ENCODE measurements at places on chromosomes 7 and 10.

GRCh38 chr10:35192645-35193249 is 66.1 kb downstream of the CREM start:
- no peak for DNase-seq

DNA sequence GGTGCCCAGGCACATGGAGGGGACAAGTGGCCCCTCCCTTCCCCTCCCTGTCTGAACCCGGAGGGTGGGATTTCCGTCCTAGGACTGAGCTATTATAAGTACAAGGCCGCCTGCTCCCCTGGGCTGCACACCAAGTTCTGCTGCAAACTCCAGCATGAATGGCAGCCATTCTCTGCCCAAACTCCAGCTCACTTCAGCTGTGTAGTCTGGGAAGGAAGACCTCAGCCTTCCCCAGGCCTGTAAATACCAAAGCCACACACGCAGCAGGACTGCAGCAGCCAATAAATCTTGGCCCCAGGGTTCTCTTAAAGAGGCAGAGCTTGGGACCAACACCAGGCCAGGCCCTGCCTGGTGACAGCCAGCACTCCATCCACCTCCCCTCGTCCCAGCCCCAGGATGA is 291.3 kb upstream of the ZMIZ1 start:
- no peak for DNase-seq

GRCh38 chr10:482051-482501 is 207.4 kb downstream of the DIP2C start:
- DNase-seq = no peak

DNA sequence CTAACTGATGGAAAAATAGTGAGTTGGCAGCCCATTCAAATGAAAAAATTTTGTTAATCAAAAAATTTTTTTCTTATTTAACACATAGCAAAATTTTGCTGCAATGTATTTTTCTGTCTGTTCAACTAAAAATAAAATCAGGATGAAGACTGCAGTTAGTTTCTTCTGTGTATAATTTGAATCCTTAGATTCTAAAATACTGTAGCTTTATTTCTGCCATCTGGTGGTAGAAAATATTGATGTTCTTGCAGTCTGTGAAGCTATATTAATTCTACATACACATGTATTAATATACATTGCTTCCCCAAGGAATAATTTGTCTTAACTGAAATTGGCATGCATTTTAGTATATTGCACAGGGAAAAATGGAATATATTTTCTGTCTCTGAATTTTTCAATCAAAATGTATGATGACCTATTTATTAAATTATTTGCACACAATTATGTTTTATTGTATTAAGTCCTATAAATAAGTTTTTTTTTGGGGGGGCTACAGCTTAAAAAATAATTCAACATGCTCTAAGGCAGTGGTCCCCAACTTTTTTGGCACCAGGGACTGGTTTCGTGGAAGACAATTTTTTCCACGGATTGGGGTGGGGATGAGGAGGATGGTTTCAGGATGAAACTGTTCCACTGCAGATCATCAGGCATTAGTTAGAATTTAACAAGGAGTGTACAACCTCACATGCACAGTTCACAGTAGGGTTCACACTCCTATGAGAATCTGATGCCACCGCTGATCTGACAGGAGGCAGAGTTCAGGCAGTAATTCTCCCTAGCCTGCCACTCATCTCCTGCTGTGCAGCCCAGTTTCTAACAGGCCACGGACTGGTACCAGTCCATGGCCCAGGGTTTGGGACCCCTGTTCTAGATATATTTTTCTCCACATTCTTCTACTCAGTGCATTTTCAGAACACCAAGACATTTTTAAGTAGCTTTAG is 119.4 kb downstream of the GNAT3 start:
- DNase-seq = no peak

GRCh38 chr7:42219447-42219846 is 17.6 kb downstream of the GLI3 start:
- no peak for DNase-seq

DNA sequence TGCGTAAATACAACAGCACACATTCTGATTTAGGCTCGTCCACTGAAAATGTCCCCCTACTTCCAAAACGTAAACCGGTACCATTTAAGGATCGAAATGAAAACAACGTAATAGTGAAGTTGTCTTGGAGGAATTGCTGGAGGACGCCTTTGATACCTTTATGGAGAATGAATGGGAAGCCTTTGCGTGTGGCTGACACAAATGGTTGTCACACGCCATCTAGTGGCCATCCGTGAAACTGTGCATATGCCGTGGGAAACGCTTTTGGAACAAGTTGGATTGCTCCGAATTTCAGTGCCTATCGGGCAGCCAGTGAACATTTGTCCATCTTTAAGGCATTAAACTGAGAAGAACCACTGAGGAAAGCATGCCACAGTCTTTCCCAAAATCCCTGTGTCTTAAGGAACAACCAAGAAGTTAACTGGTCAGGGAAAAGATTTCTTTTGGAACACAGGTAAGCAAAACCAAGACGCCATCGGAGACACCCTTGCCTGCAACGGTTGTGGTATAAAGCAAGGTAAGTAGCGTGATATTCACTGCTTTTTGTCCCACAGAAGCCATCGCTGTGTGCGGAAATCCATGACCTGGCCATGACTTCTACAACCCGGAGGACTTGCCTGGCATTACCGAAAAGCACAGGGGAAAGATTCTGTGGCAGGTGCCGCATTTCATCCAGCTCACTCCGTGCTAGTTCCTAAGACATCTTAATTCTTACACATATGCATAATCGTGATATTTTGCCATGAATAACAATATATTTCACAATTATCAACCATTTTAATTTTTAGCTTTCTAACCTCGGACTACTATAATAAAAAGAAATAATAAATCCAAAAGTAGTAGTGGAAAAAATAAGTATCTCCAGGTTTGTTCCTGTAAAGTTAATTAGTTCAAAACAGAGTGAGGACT is 100.6 kb downstream of the FAM204A start:
- peak; percentile 31 for DNase-seq

- DNase-seq = no peak
These were observed 222.2 kb upstream of the SH2B2 start for GRCh38 chr7:102064361-102065025.

DNA sequence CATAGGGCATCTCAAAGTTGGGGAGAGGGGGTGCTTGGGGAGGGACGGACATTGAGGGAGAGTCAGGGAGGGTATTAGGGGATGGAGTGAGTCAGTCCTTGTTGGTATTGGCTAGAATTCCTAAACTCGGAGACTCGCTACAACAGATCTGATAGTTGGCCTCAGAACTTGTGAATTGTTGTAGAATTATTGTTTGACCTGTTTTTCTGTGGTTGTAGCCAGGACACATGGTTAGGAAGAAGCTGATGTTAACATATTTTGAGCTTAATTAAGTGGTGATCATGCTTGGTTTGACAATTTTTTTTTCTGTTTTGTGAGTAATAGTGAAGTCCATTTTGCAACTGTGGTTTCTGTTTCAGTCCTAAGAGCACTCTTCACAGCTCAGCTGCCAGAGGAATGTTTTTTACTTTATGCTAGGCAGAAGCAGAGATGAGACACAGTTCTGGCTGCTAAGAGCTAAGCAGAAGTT is 1190.3 kb upstream of the C7orf33 start:
- DNase-seq = no peak

- DNase-seq = no peak
These were observed 34.1 kb upstream of the OCM2 start for GRCh38 chr7:98024075-98024474.

- no peak for DNase-seq
These were observed 1.6 kb downstream of the AIFM2 start for GRCh38 chr10:70130878-70131559.

DNA sequence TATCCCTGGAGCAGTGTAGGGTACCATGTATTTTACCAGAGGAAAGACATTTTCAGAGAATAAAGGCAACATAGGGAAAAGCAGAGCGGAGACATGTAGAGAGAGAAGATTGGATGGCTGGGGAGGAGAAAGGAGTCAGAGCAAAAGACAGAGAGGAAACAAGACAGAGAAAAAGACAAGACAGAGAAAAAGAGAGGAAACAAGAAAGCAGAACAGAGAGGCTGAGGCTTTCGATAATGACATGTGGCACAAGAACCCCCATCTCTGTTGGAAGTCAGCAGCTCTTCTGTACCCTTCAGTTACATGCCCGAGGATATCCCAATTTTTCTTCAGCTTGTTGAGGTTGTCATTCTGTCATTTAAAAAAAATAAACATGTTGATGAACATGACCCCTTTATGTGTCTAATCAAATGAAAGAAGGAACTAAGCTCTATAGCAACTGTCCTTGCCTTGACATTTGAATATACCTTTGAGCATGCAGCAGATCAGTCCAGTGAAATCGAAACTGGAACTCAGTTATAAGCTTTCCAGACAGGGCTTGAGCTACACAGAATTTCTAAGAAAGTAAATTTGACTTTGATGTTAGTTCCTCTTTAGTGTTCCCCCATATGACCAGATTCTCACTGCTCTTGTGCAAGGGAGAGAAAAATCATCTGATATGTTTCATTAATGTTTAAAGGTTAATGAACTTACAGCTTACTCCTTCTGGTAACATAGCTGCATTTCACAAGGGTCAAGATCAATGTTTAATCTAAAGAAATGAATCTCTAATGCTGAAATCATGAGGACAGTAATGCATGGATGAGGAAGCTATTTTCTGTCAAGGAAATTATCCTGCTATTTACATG is 75.1 kb upstream of the SP4 start:
- no peak for DNase-seq

DNA sequence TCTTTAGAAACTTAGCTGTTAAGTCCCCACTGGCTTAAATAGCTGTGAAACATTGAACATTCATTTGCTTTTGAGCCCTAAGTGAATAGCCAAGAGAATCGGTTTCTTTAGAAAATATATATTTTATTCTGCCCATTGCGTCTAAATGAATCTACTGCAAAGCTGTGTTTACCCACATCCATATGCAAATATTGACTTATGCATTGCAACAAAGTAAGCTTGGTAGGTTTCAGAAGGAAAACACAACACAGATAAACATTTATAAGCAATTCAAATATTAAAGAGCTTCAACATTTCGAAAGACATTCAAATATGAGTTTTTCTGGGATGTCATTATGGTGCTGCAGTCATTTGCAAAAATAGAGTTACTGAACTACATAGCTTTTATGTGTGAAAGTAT is 257.3 kb downstream of the SH2D4B start:
- DNase-seq = no peak

GRCh38 chr7:140640727-140641523 is at the start of gene DENND2A:
DENND2A (minus strand) TSS chr7:140640813; CDS start chr7:140602397, 38,416 bp downstream.
- DNase-seq = no peak

DNA sequence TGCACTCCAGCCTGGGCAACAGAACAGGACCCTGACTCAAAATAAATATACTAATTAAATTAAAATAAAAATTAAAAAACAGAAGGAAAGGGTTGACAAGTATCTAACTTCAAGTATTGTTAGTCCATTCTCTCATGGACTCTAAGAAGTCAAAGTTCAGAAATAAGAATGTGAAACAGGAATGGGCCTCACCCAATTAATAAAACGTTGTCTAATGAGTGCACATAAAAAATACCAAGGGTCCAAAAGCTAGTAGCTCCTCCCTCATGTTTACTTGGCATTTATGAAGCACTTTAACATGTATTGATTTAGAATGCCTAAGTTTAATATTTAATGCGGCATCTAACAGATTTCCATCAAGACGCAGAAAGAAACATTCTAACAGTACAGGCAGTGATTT is 18.9 kb downstream of the FAM171A1 start:
- no peak for DNase-seq

- DNase-seq = no peak
These were observed 534.8 kb upstream of the MGMT start for GRCh38 chr10:128932071-128932820.

DNA sequence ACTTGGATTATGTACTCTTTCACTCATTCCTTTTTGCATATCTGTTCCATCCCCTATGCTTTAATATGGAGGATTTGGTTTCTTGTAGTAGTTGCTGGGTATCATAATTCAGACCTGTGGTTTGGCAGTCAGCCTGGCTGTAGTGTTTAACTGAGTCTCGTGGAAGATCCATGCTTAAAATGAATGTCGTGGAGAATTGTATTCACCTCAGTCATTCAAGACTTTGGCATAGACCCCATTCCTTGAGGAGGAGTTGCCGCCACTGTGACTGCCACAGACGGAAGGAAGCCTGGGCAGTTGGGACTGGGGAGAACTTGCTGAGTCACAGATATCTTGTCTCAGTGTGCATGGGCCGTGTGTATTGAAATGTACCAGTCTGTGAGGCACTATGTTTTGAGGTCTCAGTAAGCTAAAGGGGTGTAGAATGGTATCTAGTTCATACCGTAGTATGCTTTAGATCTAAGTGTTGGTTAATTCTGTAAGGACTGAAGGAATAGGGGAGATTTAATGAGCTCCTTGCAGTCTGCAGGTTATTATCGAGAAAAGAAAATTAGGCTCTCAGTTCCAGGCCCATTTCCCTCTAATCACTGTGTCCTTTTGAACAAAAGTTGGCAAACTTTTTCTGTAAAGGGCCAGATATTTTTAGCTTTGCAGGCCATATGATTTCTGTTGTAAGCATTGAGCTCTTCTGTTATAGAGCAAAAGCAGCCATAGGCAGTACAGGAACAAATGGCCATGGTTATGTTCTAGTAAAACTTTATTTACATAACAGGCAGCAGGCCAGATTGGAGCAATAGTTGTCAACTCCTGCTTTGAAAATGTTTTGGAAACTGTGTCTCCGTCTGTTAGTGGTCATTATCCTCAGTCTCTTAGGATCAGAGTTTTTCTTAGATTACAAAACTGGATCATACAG is 76.8 kb downstream of the TPST1 start:
- DNase-seq = no peak

DNA sequence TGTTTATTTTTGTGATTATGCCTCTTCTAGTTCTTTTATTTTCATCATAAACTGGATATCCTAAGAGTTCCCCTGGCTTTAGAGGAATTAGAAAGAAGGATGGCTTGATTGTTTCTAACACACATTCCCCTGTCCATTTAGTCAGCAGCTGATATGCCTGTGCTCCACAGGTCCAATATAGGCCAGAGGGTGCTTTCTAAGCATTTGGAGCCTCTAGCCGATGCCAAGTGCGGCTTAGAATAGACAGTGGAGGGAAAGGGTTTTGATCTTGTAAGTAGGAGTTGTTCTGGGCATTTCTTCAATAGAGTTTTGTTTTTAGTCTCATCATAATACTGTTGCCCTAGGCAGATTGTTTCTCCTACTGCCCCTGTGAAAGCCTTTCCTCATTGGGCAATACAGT is 6.6 kb downstream of the CYP3A43 start:
- no peak for DNase-seq

DNA sequence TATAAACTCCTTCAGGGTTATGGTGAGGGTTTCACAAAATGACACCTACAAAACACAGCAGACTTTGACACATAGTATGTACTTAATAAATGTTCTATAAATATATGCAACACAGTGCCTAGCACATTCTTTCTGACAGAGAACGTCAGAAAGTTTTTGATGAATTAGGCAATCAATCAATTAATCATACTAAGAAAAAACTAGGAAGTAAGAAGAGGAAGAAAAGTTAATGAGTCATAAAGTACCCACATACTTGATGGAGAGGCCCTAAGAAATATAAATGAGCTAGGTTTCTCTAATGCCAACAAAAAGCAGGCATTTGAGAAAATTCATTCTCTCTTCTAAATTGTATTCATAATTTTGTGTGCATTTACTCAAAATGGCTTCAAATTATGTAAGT is 192.7 kb upstream of the VWC2 start:
- no peak for DNase-seq
